Left lung (tissue), 14 donors: ENCODE measurements at places on chromosomes 7 and 10. TPM values are rescaled to one million over a fixed set of nuclear protein-coding genes. Genes with fewer than 3 reads are reported as not detected.
A peak's percentile ranks its signal among the peaks of the same experiment; 100 is the strongest.

Gene NODAL
- total RNA-seq = not detected

Gene ADCY1
- 0.90 TPM for total RNA-seq

Gene ACHE
- 3.3 TPM for total RNA-seq

Gene TMEM139
- total RNA-seq = 48.1 TPM

Gene FAM180A
- total RNA-seq = 2.7 TPM

Gene PNLIPRP3
- total RNA-seq = 0.42 TPM

Gene CRTAC1
- 12.9 TPM for total RNA-seq

Gene ADAM12
- 22.4 TPM for total RNA-seq

Gene CLCN1
- 0.08 TPM for total RNA-seq

GRCh38 chr10:30868611-30869010 is 163.1 kb downstream of the ZNF438 start:
- H3K4me3 ChIP-seq = no peak overlapping the region
- peaks cover 4% of the 10 kb centered on the region for H3K4me1 ChIP-seq

DNA sequence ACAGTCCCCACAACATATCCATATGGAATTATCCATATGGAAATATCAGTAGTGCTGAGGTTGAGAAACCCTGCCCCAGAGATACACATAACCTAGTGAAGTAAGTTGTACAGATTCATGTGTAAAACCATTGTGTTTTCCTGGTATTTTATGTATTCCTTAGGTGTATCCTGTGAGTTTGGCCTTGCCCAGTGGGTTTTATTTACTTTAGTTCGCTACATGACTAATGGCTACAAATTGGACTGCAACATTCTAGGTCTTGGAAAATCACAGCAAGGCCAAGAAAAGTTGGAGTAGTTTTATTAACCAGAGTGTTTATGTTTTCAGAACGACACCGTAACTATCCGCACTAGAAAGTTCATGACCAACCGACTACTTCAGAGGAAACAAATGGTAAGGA is 1.4 kb downstream of the RPS24 start:
- H3K27ac ChIP-seq = no peak overlapping the region
- DNase-seq = no peak
- H3K27me3 ChIP-seq = no peaks in the 10 kb centered on the region
- H3K36me3 ChIP-seq = no peaks in the 10 kb centered on the region

DNA sequence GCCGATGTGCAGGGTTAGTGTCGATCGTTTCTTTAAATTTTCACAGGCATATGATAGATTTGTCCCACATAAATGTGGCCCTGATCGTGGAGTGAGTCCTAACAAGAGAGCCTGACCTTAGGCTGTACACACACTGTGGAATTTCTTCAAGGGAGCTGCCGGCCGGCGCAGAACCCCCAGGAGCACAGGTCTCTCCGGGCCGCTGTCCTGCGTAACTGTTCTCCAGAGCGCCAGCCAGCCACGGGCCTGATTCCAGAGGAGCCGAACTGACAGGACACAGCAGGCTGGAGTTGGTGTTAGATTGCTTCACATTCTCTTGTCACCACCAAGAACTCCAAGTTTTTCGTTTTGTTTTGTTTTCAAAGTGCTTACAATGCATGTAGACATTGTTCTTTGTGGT is 37.3 kb downstream of the SHH start:
- no peaks in the 10 kb centered on the region for H3K27me3 ChIP-seq
- no peaks in the 10 kb centered on the region for H3K4me1 ChIP-seq
- no peak overlapping the region for H3K27ac ChIP-seq
- no peak for DNase-seq
- no peaks in the 10 kb centered on the region for H3K36me3 ChIP-seq

DNA sequence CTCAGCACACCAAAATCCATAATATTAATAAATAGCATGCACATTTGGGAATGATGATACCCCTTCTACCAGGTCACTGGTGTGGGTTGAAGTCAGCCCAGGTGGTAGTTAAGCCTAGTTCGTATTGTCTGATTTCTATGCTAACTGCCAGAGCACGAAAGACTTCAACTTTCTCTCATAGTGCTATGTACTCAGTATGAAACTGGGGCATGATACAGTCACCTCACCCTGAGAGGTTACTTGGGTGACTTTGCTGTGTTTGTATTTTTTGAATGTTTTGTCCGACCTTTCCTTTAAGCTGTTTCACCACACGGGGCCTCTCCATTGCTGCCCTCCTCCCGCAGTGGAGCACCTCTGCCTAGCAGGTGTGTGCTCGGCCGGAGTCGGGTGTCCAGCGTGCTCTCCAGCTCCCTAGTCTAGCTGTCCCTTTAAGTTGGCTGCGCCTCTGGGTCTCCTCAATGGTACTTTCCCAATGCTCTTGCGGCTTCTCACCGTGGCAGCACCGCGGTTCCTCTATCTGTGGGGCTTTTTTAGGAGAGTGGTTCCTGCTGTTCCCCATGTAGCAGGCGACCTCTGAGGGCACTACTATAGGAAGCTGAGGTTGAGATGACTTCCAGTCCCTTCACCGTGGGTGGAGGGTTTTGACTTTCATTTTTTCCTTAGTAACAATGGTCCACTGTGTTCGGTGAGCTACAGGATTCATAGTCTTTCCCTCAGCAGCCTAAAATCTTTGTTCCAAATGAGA is 524.0 kb upstream of the PFKP start:
- no peaks in the 10 kb centered on the region for H3K36me3 ChIP-seq
- H3K27ac ChIP-seq = no peak overlapping the region
- H3K27me3 ChIP-seq = no peaks in the 10 kb centered on the region
- H3K4me1 ChIP-seq = no peaks in the 10 kb centered on the region
- no peak for DNase-seq
- no peak overlapping the region for H3K4me3 ChIP-seq

- no peak overlapping the region for H3K4me3 ChIP-seq
- H3K4me1 ChIP-seq = no peaks in the 10 kb centered on the region
- H3K27ac ChIP-seq = no peak overlapping the region
- no peaks in the 10 kb centered on the region for H3K36me3 ChIP-seq
- no peaks in the 10 kb centered on the region for H3K27me3 ChIP-seq
- no peak for DNase-seq
These were observed 81.6 kb downstream of the EVX1 start for GRCh38 chr7:27324246-27324645.

GRCh38 chr7:29177963-29178600 is 16.5 kb upstream of the CHN2 start:
- no peaks in the 10 kb centered on the region for H3K36me3 ChIP-seq
- no peak overlapping the region for H3K27ac ChIP-seq
- H3K4me1 ChIP-seq = no peaks in the 10 kb centered on the region
- DNase-seq = no peak

DNA sequence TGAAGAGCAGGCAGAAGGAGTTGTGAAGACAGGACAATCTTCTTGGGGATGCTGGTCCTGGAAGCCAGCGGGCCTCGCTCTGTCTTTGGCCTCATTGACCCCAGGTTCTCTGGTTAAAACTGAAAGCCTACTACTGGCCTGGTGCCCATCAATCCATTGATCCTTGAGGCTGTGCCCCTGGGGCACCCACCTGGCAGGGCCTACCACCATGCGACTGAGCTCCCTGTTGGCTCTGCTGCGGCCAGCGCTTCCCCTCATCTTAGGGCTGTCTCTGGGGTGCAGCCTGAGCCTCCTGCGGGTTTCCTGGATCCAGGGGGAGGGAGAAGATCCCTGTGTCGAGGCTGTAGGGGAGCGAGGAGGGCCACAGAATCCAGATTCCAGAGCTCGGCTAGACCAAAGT is 1.5 kb downstream of the CHPF2 start:
- H3K27me3 ChIP-seq = no peaks in the 10 kb centered on the region
- peak overlapping the region; percentile 98 for H3K4me3 ChIP-seq
- peaks cover 2% of the 10 kb centered on the region for H3K4me1 ChIP-seq
- peaks cover 43% of the 10 kb centered on the region for H3K36me3 ChIP-seq

GRCh38 chr10:13502380-13502779 is 26.4 kb downstream of the BEND7 start:
- no peaks in the 10 kb centered on the region for H3K4me1 ChIP-seq
- DNase-seq = no peak
- H3K36me3 ChIP-seq = no peaks in the 10 kb centered on the region
- no peak overlapping the region for H3K4me3 ChIP-seq

DNA sequence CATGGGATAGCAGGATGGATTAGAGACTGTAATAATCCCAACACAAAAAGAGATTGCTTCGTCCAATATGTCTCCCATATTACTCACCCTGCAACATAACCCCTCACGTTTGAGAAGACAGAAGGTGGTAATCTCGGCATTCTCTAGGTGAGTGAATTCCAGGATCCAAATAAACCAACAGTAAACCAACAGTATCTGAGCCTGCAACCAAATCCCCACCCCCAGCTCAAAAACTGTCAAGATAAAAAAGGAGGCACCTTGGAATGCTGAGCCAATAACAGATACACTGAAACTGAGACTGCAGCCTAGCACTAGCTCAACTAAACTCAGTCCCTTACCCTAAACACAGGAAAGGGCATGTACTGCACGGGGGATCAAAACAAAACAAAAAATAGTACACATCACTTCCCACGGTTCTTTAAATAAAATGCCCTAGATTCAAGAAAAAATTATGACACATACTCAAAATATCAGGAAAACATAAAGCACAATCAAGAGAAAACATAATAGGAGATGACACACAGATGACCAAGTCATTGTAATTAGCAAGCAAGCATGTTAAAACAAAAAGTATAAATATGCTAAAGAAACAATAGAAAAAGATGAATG is 28.0 kb downstream of the IPMK start:
- H3K4me3 ChIP-seq = no peak overlapping the region
- DNase-seq = no peak
- no peaks in the 10 kb centered on the region for H3K4me1 ChIP-seq
- no peak overlapping the region for H3K27ac ChIP-seq

DNA sequence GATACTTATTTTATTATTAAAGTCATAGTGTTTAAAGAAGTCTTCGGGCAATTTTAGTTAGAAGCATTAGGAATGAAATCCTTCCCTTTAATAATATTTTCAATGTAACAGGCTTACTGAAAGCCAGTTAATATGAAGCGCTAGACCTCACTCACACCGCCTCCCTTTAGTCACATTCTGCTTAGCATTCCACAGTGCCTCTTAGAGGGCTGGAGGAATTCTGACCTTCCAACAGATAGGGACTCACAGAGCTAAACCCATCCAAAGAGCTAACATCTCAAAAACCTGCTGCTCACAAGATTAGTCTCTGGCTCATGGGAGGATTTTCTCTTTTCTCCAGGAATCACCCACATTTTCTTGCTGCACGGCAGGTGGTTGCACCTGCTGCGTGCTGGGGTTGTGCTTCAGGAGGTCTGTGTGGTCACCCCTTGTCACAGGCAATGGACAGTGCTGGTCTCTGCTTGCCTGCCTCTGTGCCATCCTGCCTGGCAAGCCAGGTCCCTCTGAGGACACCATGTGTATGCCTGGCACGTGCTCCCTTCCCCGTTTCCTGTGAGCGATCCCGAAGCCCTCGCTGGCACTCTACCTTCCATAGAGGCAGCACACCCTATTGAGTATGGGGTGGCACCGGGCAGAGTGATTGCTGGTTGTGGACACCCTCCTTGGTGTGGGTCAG is 91.8 kb downstream of the KLF6 start:
- DNase-seq = no peak
- no peaks in the 10 kb centered on the region for H3K27me3 ChIP-seq
- no peaks in the 10 kb centered on the region for H3K4me1 ChIP-seq
- no peak overlapping the region for H3K4me3 ChIP-seq

DNA sequence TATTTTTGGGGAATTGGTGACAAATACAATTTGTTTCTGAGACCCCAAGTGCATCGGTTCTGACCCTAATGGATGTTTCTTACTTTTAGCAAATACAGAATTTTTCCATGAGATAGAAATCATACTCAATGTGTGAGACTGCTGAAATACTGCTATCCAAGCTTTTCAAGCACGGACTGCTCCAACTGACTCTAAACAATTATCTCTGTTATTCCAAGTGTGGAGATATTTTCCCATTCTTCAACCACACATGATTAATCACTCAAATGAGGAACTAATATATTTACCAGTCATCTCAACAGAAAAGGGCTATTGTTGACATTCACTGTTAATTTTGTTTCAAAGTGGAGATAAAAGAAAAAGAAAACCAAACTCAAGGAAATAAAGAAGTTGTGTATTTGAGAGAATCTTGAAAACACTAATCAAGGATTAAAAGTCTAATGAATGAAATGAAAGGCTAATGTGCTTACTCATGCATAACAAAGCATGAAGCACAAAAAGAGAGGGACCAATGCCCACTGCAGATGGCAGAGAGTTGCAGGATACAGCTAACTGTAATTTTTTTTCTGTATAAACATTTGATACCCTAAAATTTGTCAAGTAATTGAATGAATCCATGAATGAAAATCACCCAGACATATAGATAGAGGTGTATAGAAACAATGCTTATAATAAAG is 423.6 kb downstream of the DGKB start:
- H3K4me3 ChIP-seq = no peak overlapping the region
- DNase-seq = no peak
- no peaks in the 10 kb centered on the region for H3K36me3 ChIP-seq
- H3K27me3 ChIP-seq = no peaks in the 10 kb centered on the region
- H3K27ac ChIP-seq = no peak overlapping the region

DNA sequence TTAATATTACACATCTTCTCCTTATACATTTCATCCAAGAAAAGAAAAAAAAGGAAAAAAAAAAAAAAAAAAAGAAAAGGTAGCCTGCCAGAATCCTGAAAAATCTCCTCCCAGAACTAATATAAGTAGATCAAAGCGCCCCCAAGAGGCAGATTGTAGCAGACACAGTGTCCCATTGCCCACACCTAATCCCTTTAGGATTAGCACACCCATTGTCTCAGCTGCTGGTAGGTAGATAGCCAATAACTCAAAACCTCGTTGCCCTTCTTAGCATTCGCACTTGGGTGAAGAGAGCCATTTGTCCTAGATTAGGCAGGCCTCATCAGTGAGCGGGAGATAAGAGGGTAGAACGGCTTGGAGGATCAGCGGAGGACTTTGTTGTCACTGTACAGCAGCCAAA is 100.2 kb upstream of the SORCS1 start:
- no peak for DNase-seq
- H3K4me1 ChIP-seq = no peaks in the 10 kb centered on the region
- no peak overlapping the region for H3K27ac ChIP-seq
- no peaks in the 10 kb centered on the region for H3K36me3 ChIP-seq

GRCh38 chr10:97149079-97149531 is 36.7 kb downstream of the SLIT1 start:
- H3K4me3 ChIP-seq = no peak overlapping the region
- no peak for DNase-seq
- H3K27me3 ChIP-seq = no peaks in the 10 kb centered on the region

- no peaks in the 10 kb centered on the region for H3K36me3 ChIP-seq
- no peak overlapping the region for H3K27ac ChIP-seq
- no peak for DNase-seq
These were observed 216.6 kb downstream of the TWIST1 start for GRCh38 chr7:18900803-18901202.

DNA sequence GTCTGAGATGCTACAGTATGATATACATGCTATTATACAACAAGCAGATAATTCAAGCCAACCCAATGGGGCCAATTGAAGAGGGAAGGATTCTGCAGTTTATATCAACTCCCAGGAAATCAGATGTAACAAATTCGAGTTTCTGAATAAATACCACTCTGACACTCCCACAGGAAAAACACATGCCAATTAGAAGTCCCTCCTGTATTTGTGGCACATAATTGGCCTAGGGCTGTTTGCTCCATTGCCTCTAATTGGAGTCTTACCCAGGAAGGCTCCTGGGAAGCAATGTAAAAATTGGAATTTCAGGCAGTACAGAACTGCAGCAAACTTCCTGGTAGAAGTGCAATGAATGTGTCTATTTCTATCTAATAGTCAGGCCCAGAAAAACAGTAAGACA is 4.7 kb downstream of the PPA1 start:
- peaks cover 29% of the 10 kb centered on the region for H3K36me3 ChIP-seq
- no peak overlapping the region for H3K27ac ChIP-seq
- no peak for DNase-seq
- no peak overlapping the region for H3K4me3 ChIP-seq
- H3K4me1 ChIP-seq = peaks cover 65% of the 10 kb centered on the region
